Stimulated activated CD8-positive, alpha-beta memory T cell treated with anti-CD3 and anti-CD28 coated beads, Interleukin-2, amount 100 ng/mL, for 1 hour (primary cell): ENCODE measurements at places on chromosomes 3 and 15.

GRCh38 chr15:77418966-77419835 lies 703 bp downstream of the PEAK1 start:
- DNase-seq: no peak

- DNase-seq: no peak
These were observed 530.2 kb downstream of the SOX2 start for GRCh38 chr3:182241766-182242488.

- DNase-seq: no peak
These were observed 23.6 kb downstream of the CRTC3 start for GRCh38 chr15:90553248-90553745.

DNA sequence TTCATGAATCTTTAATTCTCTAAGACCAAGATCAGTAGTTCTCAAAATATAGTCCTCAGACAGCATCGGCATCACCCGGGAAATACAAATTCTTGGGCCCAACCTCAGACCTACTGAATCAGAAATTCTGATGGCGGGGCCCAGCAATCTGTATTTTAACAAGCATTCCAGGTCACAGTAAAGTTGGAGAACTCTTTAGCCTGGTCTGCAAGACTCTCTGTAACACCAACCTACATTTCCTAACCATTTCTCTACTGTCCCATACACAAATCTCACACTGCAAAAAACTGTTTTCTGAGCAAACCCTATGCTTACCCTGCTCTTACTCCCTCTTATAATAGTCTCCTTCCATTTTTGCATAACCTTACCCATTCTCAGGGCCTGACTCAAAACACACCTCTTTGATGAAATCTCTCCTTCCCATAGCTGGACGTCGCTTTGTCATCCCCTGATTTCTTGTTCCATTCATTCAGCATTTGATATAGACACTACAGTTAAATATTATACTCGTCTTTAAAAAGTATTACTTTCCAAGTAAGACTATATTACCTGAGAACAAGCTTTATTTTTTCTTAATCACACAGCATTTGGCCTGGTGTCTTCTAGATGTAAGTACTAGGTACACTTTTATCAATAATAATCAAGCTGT lies 83.3 kb upstream of the MYO5C start:
- no peak for DNase-seq

DNA sequence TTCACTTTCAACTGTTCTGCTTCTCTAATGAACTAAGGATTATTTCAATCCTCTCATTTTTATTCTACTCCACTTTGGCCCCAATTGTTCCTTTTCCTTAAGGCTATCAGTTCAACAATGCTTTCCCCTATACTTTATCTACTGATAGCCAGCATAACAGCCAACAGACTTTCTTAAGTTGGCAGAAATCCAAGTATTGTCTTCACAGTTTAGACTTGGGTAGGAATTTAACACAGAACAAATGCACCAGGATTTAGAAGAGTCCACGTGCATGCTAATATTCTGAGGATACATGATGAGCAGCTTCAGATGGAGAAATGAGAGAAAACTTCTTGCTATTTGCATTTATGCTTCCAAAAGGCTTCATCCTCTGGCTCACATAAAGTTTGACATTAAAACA lies 54.8 kb downstream of the FBN1 start:
- no peak for DNase-seq

GRCh38 chr3:134029256-134029733 lies 430 bp downstream of the SLCO2A1 start:
- DNase-seq: no peak

DNA sequence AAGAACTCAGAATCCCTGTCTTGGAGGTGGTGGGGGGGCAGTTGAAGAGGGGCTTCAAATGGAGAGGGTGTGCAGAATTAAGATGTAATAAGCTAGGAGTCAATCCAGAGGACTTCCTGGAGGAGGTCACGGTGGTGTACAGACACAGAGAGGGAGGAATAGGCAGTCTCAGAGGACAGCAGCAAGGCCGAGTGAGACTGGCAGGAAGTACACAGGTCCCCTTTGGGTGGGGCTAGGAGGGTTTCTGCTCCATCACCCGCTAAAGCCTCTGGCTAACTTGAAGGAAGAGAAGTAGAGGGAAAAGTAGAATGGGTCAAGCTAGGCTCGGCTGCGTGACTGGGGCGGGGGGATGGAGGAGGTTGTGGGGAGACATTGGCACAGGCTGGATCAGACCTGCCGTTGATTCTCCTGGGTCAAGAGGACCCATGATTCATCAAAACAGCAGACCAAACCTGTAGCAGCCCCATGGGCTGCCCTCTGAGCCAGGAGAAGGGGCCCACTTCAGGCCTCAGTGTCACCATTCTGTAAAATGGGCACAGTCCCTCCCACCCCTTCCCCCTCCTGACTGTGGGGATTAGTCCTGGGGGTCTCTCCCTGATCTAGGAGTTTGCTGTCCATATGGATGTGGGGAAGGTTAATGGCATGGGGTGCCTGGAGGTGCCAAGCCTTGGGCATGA lies 16.9 kb downstream of the CSPG4 start:
- DNase-seq: no peak

GRCh38 chr3:31533169-31534064 lies 692 bp downstream of the STT3B start:
- DNase-seq: peak; percentile 22

DNA sequence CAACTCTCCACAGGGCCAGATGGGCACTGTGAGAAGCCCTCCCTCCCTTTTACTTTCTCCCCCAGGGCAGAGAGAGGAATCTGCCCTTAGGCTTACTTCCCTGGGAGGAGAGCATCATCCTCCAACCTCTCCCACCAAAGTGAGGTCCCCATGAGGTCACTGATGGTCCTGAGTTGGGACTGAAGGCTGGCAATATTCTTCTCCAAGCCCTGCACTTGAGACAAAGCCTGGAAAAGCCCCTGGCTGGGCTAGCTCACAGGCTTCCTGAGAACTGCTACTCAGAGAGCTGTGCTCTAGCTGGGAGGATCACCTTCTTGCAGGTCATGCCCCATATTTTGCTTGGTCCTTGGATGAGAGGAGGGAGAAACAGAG lies 110.0 kb upstream of the MEF2A start:
- DNase-seq: no peak

DNA sequence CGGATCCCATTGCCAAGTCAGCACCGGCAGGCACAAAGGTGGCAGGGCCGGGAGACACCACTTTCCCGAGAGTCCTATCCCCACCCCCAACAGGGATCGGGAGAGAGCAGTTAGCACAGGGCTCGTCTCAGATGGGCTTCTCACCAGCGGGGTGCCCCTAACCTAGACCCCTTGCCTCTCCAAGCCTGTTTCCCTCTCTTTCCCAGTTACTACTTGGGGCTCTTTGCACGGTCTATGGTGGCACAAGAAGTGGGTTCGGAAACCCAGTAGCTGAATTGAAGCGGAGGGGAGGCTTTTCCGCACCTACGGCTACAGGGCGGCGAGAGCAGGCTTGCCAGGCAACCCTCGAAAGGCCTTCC lies 383 bp upstream of the EFCC1 start:
- no peak for DNase-seq

- DNase-seq: no peak
These were observed 492.7 kb downstream of the AGBL1 start for GRCh38 chr15:86572368-86572841.

DNA sequence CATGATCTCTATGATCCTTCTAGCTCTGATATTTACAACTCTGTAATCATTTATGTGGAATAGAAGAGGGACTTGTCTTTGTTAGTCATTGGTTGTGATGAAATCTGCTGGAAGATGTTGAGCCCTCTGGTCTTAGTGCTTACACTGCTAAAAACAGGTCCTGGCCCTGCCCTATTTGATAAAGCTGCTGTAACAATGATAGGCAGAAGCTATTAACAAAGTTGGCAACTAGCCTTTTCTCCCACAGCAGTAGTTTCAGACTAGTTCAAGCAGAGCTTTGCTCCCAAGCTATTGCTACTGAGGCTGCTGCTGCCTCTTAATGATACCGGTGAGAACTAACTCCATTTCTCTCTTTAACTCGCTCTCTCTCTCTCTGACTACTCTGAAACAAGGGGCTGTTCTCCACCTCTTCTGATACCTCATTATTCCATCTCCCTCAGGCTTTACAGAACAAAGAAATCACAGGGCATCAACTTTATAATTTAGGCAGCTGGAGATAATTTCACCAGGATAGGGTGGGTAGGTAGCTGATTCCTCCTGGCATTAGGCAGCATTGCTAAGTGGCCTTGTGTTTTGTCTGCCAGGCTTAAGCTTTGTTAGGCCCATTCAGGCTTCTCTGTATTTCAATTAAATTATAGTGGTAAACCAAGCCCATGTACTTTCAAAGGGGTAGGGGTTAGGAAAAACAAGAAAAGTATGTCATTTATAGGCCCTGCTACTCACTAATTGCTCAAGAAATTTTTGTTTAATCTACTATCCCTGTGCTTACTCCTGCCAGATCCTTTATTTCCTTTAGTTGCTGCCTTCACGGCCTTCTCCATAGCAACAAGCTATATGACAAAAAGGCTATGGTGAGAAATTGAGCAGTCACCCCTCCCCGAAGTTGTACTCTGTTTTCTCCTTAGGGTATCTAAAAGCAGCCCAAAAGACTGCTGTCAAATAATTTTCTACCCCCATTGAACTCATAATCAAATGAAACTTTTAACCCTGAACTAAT lies 139.6 kb downstream of the RBPMS2 start:
- no peak for DNase-seq

- no peak for DNase-seq
These were observed 49.1 kb downstream of the HCN4 start for GRCh38 chr15:73319460-73320245.

DNA sequence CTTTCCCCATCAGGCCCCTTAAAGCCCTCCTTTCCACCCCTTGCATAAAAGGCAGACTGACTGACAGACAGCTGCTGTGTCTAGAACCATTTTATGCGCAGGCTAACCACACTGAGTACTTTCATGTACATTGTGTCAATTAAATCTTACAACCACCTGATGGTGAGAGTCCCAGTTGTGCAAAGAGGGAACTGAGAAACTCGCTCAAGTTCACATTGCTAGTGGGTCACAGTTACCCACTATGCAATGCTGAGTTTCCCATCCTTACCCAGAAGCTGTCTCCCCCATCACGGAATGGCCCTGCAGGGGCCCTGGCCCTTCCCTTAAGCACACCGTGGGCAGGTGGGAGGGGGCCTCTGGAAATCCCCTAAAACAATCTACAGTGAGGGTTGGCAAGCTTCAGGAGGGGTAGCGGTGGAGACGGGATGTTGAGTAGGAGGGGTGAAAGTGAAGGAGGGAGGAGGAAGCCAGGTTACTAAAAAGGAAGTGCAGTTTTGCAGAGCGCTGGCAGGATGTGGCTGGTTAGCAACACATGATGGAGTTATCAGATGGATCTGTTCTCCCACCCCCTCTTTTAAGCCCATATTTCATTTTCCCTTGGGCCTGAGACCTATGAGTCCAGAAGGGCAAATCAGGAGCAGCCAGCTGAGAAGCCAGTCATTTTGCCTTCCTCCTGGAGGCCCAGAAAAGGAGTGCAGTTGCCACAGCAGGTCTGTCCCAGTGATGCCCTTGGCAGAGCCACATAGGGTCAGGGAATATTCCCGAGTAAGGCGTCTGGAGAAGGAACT lies 30.0 kb downstream of the STARD5 start:
- DNase-seq: peak; percentile 43

- no peak for DNase-seq
These were observed 243.9 kb upstream of the UMPS start for GRCh38 chr3:124486324-124486723.

DNA sequence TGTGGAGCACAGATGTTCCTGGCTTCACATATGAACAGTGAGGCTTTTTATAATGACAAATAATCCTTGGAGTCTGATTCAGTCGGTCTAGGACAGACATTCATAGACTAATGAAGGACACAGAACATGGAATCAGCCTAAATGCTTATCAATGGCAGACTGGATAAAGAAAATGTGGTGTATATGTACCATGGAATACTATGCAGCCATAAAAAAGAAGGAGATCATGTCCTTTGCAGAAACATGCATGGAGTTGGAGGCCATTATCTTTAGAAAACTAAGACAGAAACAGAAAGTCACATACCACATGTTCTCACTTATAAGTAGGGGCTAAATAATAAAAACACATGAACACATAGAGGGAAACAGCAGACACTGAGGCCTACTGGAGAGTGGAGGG lies 19.9 kb upstream of the LPP start:
- DNase-seq: no peak

DNA sequence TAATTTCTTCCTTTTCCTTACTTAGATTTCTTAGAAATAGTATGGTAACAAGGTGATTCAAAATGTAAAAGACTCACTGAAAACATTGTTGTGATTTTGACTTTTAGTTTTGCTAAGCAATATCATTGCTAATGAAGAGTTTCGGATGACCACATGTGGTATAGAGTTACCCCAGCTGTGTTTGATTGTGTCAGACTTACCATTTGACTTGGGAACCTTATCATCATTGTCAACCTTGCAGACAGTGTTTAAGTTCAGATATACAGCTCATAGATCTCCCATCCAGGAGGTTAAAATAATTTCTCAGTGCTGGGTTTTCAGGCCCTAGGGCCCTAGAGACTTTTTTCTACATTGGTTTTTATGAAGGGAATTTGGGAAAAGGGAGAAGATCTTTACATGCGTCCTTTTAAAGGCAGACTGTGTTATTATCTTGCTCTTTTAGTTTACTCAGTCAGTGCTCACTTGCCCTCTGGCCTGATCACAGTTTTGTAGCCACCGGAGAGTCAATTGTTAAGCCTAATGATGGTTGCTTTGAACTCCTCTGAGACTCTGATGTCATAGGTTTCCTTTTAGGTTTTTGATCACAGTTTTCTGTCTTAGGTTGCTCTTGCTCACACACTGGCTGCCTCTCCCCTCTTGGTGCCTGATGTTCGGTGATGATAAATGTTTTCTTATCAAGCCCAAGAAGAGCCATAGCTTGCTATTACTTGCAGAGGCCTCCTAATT lies 133.5 kb upstream of the ZPLD1 start:
- DNase-seq: no peak

- no peak for DNase-seq
These were observed 48.1 kb downstream of the APBA2 start for GRCh38 chr15:28933710-28934445.

DNA sequence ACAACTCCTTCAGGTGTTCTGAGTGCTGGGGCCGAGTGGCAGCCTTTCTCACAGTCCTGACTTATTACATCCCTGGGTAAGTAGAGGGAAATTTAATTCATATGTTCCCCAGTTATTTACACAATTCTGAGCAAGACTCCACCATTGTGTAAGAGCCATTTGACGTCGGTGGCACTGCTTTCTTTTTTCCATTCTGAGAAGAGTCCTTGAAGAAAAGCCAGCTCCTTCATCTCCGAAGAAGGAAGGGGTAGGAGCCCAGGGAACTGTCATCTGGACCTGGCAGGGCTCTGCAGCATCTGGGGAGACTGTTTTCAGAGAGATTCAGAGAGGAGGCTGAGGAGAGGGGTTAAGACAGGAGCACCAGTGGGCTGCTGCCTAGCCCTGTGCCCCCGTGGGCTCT lies 22.6 kb upstream of the MASP1 start:
- DNase-seq: no peak

- DNase-seq: no peak
These were observed 444.7 kb upstream of the TPRG1 start for GRCh38 chr3:188727052-188727451.

- no peak for DNase-seq
These were observed 58.1 kb upstream of the CD200R1L start for GRCh38 chr3:112904786-112905185.

GRCh38 chr3:49166752-49167556 lies 823 bp upstream of the CCDC71 start:
- no peak for DNase-seq

GRCh38 chr15:32746116-32746857 lies 28.5 kb downstream of the GREM1 start:
- no peak for DNase-seq
